Inflammatory macrophage (primary cell): ENCODE measurements at places on chromosomes 2 and 18.

- no peak for DNase-seq
These were observed 35.4 kb downstream of the MGAT5 start for GRCh38 chr2:134289225-134289624.

DNA sequence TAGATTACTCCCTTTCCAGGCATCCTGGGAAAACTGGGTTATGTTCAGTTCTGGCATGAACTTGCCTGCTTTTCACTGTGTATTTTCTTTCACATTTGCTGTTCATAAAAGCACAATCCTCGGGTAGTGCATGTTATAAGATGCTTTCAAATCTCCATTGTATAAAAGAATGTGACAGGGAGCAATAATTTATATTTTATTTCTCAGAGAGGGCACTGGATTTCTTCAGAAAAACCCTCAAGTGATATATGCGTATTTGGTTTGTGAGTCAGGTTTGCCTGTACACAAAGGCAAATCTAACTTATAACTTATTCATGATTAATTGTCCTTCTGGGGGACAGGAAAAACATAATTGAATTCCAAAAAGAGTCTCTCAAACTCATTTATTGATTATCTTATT, 440.7 kb upstream of the MMADHC start:
- no peak for DNase-seq

DNA sequence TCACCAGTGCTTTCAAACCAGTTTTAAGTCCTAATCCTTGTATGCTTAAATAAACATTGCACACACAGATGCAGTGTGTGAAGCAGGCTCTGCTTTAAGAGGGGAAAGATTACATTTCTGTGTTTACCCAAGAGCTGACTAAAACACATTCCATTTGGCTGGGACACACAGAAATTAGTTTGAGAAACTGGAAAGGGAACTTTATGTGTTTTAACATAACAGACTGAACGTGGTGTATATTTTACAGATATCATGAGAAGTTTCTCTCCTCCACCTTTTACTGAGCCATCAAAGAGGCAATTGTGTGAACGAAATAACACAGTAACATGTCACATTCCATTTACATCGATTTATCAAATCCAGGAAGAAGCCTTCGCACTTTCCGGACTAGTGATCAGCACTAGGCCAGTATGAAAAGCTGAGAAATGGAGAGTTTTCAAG, 121.8 kb downstream of the MAIP1 start:
- DNase-seq = no peak

DNA sequence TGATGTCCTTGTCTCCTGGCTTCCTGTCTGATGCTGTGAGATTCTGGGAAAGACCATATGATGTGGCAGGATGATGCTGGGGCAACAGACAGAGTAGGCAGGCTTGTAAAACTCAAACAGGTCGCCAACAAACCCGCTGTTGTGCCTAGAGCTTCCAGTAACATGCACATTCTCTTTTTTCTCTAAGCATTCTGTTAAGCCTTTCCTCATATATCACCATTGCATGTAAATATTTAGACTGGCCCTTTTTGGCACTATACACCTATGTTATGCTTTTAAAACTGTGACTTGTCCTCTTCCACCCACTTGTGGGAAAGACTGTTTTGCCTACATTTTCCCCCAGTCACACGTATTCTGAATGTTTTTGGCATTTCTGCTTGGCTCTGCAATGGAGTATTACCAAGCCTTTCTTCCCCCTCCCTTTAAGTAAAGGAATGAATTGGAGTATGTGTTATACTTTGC, 250.4 kb upstream of the TANK start:
- DNase-seq = no peak

GRCh38 chr2:17628349-17629261, 88.1 kb downstream of the VSNL1 start:
- no peak for DNase-seq

DNA sequence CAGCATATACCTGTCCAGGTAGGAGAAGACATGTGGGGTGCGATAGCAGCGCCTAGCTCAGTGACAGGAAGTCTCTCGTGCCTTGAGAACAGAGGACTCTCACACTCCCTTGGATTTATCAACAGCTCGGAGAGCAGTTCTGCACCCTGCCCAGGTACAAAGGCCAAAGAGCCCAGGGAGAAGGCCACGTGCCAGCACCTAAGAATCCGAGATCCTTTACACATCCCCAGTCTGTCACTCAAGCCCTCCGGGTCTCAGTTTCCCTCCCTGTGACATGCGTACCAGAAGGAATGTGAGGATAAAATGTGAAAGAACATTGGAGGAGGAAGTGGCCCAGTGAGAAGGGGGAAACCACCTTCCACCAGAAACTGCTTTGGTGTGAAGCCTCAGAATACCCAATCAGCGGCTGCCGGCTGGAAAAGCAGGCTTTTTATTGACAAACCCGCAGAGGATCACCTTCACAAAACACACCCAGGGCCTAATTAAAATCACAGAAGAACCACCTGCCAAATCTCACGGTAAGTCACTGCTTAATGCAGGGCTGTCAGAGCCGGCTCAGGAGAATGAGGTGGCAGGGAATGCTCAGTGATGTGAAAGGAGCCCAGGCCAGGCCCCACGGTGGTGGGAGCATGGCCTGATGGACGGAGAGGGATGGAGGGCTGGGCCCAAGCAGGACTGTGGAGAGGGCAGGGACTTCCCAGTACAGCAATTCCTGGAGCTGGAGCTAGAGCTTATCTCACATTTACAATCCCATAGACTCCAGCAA, 66.3 kb downstream of the MYO5B start:
- no peak for DNase-seq

- DNase-seq = peak; percentile 24
These were observed 97.7 kb downstream of the DPP4 start for GRCh38 chr2:161976295-161976694.

DNA sequence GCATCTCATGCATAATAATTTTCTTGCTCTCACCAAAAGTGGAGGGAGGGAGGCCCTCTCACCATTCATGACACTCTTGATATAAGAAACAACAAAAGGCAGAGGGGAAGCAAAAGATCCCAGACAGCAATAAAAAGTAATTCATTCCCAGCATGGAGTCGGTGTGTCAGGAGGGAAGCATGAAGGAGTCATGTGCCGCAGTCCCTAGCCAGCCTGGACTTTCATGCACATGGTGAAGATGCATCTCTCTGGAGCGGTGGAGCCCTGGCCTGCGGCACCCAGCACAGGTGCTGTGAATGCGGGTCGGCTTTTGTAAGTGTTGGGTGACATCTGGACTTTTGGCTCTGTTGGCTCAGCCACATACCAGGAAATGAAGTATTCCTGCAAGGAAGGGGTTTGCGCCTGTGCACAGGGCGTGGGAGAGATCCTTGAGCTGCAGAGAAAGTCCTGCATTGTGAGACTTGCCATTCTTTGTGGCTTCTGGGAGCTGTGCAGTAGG, 119.4 kb downstream of the COPS8 start:
- no peak for DNase-seq

DNA sequence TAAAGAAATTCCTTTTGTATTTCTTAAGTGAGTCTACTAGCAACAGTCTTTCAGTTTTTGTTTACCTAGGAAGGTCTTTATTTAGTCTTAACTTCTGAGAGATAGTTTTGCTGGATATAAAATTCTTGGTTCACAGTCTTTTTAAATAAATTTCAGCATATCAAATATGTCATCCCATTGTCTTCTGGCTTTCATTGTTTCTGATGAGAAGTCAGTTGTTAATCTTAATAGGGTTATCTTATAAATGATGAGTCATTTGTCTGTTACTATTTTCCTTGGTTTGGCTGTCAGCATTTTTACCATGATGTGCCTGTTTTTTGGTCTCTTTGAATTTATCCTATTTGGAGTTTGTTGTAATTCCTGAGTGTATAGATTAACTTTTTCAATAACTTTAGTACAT, 129.3 kb downstream of the FAM210A start:
- DNase-seq = peak; percentile 44

- no peak for DNase-seq
These were observed 14.1 kb downstream of the ZNF516 start for GRCh38 chr18:76480913-76481312.

- no peak for DNase-seq
These were observed 1.8 kb downstream of the TGFBRAP1 start for GRCh38 chr2:105327690-105328089.

DNA sequence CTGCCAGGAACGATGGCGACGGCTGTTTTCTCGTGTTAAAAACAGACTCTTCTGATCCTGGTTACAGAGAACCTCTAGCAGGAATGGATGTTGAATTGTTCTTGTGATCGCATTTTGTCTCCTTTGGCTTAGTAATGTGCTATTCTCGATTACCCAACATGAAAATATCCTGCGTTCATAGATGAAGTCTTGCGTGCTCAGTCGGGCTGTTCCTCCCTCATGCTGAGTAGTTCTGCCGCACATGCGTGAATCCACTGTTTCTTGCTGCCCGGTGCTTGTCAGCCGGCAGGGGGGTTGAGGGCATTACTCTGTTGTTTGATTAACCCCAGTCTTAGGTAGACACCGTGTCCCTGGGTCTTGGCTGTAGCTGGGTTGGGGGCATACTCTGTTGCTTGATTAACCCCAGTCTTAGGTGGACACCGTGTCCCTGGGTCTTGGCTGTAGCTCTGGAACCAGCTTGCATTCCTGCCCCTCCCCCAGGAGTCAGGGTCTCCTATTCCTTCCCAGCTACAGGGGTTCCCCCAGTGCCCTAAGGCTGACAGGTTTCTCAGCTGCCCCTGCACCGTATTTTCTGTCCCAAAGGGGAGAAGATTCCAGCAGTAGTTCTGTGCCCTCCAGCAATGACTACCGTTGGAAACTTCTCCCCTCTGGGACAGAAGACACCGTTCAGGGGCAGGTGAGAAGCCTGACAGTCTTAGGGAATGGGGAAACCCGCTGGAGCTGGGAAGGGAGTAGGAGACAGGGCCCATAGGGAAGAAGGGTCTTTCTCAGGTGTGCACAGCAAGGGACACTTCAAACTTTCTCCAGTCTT, 22.1 kb upstream of the ASB1 start:
- no peak for DNase-seq

GRCh38 chr2:128469875-128470274, 151.2 kb upstream of the HS6ST1 start:
- no peak for DNase-seq

GRCh38 chr2:241940329-241940728, 70.8 kb downstream of the RTP5 start:
- peak; percentile 11 for DNase-seq

DNA sequence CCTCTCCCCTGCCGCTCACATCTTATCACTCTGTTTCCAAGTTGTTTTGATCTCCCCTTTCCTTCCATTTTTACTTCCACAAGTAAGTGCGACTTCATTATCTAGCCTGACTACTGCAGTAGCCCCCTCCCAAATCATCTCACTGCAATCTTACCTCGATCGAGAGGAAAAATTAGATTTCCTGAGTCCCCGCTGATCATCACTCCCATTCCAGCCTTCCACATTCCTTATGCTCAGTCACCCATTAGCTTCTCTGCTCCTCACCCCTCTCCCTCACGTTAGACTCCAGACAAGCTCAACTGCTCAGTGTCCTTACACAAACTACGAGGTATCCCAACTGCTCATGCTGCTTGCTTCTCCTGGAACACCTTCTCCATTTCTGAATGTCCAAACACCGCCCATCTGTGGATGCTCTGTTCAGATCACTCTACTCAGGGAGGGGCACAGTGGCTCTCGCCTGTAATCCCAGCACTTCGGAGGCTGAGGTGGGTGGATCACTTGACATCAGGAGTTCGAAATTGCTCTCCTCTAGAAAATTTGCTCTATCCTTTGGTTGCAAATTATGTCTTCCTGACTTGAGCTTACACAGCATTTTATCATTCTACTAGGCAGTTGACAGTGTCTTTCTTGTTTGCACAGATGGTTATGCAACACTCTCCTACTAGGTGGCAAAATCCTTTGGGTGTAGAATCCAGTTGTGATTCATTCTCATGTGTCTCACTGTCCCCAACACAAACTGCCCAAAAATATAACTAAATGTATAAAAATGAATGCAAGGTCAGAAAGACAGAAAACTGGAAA, 96.5 kb downstream of the INO80D start:
- DNase-seq = no peak

- DNase-seq = no peak
These were observed 37.3 kb upstream of the ZNF512 start for GRCh38 chr2:27545348-27546141.

GRCh38 chr2:232901736-232902578, 31.9 kb downstream of the SNORC start:
- peak; percentile 79 for DNase-seq

- DNase-seq = no peak
These were observed 134.9 kb upstream of the KYNU start for GRCh38 chr2:142742371-142743214.
